M059J (cell line): ENCODE measurements at places on chromosomes 5 and 9. TPM values are rescaled to one million over a fixed set of nuclear protein-coding genes. Genes with fewer than 3 reads are reported as not detected.
A peak's percentile ranks its signal among the peaks of the same experiment; 100 is the strongest.

- no peak for DNase-seq
Observed at GRCh38 chr5:164809821-164810220, 1304.4 kb downstream of the MAT2B start.

DNA sequence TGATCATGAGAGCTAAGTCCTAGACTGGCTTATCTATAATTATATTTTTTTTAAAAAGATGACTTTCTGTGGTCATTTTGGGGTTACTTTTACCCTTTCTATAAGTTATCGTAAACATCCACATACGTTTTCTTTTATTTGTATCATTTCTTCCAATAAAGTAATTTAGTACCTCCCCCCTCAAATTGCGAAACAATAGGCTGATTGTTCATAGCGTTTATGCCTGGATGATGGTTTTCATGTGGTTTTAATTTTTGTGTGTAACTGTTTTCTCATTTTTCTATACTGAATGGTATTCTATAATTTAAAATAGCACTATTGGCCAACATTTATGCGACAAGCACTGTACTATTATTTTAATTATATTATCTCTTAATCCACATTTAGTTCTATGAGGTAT lies 44.5 kb downstream of the SMC5 start:
- no peak for DNase-seq

GRCh38 chr5:133842846-133843611 lies 125.4 kb downstream of the C5orf15 start:
- DNase-seq = peak; percentile 5

GRCh38 chr9:81052846-81053245 lies 636.5 kb downstream of the TLE1 start:
- DNase-seq = peak; percentile 10

GRCh38 chr5:139689631-139690063 lies 41.5 kb downstream of the CXXC5 start:
- no peak for DNase-seq

DNA sequence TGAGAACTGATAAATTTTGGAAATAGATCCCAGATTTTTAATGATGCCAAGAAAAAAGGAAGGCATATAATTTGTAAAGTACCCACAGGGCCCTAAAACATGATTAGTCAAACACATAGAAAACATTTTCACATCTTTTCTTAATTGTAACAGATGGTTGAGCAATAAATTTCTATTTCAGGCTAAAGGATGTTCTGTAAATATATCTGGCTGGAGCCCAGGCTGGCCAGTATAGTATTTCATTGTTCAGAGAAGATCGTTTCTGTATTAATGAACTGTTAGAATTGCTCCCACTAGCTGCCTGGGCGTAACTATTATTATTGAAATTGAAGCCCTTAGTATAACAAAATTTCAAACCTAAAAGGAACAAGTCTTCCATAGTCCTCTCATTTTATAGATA lies 105.3 kb upstream of the SMC2 start:
- DNase-seq = no peak

DNA sequence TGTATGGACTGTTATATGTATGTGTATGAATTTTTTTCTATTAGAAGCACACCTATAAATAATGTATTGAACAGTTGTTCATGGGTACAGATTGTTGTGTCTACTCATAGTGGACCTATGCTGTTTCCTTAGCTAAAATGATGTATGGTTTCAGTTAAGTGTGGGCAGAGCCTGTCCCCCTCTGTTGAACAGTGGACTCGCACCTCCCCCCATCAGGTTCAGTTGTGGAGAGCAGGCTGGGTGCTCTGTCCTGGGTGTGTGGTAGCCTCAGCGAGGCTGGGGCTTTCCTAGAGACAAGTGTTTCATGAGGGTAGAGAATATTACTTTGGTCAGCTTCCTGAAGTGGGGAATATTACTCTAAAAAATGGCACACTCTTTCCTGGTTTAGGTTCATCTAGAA lies 47.4 kb upstream of the LRRTM2 start:
- no peak for DNase-seq

- peak; percentile 78 for DNase-seq
Observed at GRCh38 chr5:39092581-39093351, 18.6 kb upstream of the RICTOR start.

Gene PCDHGA12
- total RNA-seq = 0.39 TPM in 1 of 2 replicates, not detected in the other

Gene CDH9
- total RNA-seq = not detected in 2 replicates

Gene SPATA31C1
- not detected in 2 replicates for total RNA-seq

Gene SLC31A2
- total RNA-seq = 9.9 and 14.8 TPM in 2 replicates

Gene PCDHGB6
- total RNA-seq = 0.02 TPM in 1 of 2 replicates, not detected in the other

Gene HTR1A
- not detected in 2 replicates for total RNA-seq

Gene IL9
- total RNA-seq = not detected in 2 replicates
